Hematopoietic multipotent progenitor cell (in vitro differentiated cells): ENCODE measurements at places on chromosomes 12 and 14.

DNA sequence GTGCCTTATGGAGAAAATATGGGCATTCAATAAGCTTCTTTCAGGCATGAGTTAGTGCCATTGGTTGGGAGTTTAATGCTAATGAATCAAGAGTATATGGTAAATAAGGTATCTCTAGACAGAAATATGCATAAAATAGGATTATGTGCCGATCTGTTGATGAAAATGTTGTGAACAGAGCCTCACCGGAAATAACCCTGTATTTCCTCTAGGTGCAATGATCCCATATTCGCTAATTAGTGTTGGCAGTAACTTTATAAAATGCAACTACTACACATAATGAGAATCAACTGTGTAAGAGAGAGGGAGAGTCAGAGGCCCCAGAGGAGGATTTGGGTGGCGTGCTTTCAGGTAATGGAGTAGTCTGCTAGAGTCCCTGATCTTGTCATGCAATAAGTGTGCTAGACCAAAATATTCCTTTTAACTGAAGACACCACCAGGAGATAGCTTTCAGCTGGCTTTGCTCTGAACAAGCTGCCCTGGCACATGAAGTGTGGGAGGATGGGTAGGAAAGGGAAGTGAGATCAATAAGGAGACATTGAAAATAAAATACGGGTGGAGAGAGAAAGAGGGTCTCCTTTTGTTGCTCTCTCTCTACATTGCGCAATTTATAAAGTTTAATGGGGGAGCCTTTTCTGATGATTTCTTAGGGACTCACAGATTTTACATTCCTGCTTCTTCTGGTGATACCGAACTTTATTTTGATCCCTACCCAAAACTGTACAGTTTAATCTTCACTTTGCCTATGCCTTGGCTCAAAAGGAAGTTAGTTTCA lies 68.6 kb upstream of the PLXNC1 start:
- DNase-seq: no peak

GRCh38 chr14:53391631-53392285 lies 238.6 kb upstream of the DDHD1 start:
- no peak for DNase-seq

- DNase-seq: no peak
These were observed at the start of gene MMP17 for GRCh38 chr12:131827961-131828534. TSS of gene MMP17 (plus strand) at chr12:131828393. CDS start at chr12:131828495, 102 bp downstream.

DNA sequence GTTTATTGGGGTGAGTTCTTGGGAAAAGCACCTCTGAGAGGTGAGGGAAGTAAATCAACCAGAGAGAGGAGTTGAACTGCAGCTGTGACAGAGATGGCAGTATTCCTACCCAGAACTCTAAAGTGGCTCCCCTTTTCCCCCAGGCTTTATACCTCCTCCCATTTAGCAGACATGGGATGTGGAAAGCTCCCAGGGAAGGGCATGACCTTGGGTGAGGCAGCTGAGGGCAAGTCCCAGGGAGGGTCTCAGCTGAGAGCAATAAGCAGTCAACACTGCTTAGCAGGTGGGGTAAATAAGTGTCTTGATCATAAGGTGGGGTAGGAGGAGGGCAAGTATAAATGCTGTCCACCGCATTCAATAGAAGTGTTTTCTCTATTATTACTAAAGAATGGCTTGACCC lies 143.0 kb downstream of the AKAP6 start:
- no peak for DNase-seq

DNA sequence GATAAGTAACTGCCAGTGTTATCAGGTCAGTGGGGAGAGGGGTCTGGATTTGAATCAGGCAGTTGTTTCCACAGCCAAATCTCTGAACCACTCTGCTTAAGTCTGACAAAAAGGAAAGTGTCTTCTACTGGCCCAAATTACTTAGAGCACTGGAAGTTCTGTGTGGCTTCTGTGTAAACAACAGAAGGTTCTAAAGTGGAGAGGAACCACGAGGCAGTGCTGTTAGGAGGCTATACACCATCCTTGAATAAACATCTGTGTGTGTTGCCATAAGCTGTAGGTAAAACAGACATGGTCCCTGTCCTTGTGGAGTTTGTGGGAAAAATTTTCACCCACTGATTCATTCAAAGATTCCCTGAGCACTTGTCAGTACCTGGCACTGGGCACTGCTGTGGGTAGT lies 50.0 kb downstream of the GALNT4 start:
- no peak for DNase-seq

GRCh38 chr12:59823567-59823966 lies 227.7 kb downstream of the SLC16A7 start:
- DNase-seq: no peak

DNA sequence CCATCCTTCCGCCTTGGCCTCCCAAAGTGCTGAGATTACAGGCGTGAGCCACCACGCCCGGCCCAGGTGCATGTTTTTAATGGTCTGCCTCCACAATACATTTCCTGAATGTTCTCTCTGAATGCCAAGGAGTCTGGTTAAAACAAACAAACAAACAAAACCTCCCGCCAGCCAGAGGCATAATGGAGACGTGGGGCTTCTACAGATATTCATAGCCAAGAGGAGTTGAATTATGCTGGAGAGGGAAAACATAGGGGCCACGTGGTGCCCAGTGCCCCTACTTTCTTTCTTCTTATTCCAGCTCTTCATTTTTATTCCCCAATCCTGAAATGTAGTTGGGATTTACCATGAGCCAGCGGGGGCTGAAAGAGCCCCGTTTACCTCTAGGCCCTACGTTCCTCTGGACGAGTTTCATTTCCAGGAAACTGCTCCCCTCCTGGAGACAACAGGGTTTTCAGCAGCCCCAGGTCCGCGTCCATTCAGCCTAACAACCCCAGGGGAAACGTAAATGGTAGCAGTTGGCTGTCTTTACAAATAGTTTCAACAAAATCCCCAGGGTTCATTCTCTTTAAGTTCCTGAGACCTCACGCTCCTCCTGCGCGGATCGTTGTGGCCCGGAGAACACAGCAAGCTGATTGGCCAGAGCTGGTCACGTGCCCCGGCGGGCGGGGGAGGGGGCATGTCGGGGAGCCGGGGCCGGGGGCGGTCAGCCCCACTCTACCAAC lies 108.5 kb upstream of the ESRRB start:
- no peak for DNase-seq

DNA sequence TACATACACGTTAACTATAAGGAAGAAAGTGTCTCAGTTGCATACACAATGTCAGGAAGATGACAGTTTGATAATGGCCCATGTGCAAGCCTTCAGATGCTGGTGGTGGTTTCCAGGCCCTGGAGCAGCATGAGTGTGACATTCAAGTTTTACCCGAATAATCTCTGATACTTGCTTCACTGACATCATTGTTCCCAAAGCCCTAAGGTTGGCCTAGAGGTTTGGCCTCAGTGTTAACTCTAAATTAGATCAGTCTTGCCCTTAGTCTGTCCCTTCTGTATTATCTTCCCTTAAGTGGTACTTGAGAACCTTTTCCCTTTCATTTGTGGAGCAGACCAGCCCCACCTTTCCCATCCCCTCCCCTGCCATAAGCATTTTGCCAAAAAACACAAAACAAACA lies 24.0 kb upstream of the PDE1B start:
- DNase-seq: no peak

GRCh38 chr12:99769396-99769980 lies 121.9 kb downstream of the GARIN6 start:
- DNase-seq: no peak

GRCh38 chr12:94049718-94050117 lies 98.7 kb upstream of the PLXNC1 start:
- DNase-seq: no peak

- DNase-seq: no peak
These were observed 3.4 kb downstream of the JAG2 start for GRCh38 chr14:105165134-105165704.

DNA sequence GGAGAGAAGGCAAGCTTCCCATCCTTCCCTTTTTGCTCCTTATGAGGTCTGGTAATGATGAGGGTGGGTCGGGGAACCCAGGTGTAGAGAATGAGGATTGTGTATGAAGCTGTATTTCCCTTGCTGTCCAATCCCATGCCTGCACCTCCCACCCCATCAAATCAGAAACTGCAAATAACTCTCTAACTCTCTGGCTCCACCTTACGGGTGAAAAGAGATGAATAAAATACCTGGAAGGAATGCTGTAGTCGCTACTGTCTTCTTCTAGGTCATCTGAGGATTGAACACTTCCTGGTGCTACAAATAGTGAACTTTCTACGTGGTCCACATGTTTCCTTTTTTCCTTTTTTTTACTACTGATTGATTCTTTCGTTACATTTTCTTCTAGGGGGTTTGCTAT lies 38.9 kb upstream of the DICER1 start:
- DNase-seq: peak; percentile 52

DNA sequence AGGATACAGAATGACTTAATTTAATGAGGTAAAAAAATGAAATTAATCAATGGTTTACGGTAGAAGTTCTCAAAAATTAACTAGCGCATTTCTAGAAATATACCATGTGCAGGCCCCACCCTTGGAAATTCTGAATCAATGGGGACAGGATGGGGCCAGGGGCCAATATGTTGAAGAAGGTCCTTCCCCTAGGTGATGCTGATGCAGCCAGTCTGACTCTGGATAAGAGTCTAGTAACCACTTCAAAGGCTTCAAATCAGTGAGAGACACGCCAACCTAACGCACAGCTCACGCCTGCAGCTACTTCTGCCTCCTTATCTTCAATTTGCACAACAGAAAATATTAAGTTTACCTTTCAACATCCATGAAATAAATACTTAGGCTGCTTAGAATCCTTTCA lies 14.9 kb downstream of the GIT2 start:
- no peak for DNase-seq

DNA sequence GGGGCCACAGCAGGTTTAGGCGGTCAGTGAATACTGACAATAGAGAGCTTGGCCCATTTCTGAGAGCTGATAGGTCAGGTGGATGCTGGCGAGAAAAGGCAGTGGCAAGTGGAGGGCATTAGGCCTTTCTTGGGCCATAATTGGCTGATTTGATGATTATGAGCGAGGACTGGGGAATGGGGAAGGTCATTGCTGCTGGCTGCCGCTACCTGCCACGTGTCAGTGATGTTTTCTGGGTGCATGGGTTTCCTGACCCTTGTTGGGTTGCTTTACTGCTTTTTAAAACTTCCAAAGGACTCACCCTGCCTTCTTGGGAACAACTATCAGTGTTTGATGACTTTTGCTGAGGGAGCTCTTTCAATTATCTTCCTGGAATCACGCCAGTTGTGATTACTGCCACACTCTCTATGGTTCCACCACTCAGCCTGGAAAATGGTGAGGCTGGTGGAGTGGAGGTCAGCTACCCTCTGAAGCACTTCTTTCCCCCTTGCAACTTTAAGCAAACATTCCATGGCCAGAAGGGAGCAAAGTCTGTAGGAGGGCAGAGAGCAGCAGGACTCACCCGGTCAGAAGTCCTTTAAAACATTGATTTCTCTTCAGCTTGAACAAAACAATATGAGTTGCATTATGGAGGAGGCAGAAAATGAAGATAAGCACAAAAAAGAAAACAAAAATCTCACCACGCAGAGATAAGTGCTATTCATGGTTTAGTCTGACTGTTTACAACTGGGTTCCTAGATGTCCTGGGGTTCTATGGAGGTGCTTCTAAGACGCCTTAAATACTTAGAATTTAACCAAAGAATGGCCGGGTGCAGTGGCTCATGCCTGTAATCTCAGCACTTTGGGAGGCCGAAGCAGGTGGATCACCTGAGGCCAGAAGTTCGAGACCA lies 12.1 kb upstream of the SLC10A1 start:
- DNase-seq: no peak

DNA sequence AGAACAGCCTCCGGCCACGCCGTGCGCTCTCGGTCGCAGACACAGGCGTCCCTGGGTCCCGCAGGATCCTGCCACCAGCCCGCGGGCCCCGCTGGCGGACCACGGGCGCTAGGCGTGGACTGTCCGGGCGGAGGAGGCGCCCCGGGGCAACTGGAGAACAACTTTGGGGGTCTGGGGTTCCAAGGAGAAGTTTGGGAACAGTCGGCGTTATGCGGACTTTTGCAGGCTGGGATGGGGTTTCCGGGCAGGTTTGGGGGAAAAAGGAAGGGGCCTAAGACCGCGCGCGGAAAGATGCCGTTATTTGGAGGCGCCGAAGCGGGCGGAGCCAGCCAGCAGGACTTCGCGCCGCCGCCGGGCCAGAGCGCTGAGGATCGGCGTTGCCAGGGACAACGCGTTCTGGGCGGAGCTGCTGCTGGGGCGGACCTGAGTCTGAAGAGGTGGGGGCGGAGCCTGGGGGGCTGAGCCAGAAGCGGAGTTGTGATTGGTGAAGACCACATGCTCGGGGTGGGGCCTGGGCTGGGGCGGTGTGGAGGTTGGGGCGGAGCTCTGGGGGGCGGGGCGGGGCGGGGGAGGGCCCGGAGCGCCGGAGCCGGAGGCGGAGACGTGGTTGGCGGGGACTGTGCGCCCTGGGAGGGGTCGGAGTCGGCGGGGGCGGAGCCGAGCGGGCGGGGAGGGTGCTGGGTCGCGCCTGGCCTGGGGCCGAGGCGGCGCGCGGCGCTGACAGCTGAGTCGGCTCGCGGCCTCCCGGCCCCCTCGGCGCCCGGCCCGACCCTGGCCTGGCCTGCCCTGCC lies at the start of gene CYP46A1:
TSS of gene CYP46A1 (plus strand) at position 680 of the 791 bp plus-strand sequence. CDS start 120 bp downstream, outside the sequence.
- DNase-seq: peak; percentile 99

DNA sequence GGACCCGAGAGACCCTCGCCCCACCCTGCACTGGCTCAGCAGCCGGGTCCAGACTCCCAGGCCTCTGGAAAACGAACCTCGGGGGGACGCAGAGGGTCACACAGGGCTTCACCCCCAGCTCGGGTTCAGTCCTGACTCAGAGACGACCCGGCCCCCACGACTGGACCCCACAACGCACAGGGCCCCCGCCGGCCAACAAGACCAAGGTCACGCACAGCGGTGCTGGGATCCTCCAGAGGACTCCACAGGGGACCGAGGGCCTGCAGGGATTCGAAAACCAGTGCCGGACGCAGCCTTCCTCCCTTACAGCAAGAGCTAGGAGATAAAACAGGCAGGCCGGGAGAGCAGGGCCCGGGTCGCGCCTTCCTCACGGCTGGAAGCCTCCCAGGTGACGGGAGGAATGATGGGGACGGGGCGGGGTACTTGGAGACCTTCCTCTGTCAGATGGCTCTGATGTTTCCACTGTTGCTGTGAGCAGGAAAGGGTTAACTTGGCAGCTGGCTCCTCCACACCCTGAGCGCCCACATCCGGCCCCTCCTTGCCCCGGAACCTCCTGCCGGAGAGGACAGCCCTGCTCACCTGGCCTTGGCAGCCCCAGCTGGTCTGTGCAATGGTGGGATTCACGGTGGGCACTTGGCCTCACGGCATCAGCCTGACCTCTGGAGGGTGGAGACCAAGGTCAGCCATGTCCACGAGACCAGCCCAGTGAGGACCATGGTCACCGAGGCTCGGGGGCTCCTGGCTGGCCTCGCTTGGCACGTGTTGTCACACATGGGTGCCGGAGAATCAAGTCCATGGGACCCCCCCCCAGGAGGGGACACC lies 46.2 kb downstream of the GALNT9 start:
- no peak for DNase-seq

DNA sequence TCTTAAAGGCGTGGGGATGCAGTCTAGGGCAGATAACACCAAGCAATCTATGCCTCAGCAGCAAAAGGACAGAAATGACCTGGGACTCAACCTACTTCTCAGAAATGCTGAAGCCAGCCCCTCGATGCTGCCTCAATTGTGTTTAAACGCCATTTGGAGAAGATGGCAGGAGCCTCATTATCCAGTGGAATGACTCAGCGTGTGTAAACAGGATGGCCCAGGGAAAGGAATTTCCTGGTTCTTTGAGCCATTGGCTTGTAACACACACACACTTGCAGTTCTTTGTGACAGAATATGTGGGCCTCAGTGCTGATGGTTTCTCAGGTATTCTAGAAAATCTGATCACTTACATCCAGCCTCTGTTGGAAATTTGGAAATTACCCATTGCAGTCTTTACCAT lies 154.3 kb downstream of the NTF3 start:
- no peak for DNase-seq
